ENCODE measurements at places on chromosomes 7 and 10. TPM values are rescaled to one million over a fixed set of nuclear protein-coding genes. Genes with fewer than 3 reads are reported as not detected.

GBX1 gene
- total RNA-seq: not detected

GPC2 gene
- total RNA-seq: 3.9 TPM

HOXA7 gene
- total RNA-seq: not detected

- H3K36me3 ChIP-seq: no peaks in the 10 kb centered on the region
- no peak overlapping the region for H3K4me3 ChIP-seq
- H3K27ac ChIP-seq: no peak overlapping the region
- H3K27me3 ChIP-seq: no peaks in the 10 kb centered on the region
- no peaks in the 10 kb centered on the region for H3K4me1 ChIP-seq
Measured at GRCh38 chr7:125695626-125696025, 766.0 kb upstream of the POT1 start.

DNA sequence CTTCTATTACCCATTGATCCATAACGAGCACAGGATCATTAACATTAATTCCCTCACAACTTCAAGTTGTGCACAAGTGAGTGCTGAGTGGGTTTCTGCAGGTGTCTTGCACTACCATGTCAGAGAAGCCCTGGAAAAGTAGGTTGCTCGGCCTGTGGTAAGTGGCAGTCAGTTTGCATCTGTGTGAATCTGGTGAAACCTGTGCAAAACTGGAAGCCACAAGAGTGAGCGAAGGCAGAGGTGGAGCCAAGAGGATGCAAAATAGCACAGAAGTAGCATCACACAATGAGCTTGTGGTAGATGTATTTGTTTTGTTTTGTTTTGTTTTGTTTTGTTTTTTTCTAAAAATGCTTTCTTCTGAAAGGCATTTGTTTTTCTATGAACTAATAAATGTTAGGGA lies 181.5 kb downstream of the THSD7A start:
- no peak overlapping the region for H3K4me3 ChIP-seq
- no peak overlapping the region for H3K27ac ChIP-seq
- no peaks in the 10 kb centered on the region for H3K36me3 ChIP-seq
- no peaks in the 10 kb centered on the region for H3K27me3 ChIP-seq

DNA sequence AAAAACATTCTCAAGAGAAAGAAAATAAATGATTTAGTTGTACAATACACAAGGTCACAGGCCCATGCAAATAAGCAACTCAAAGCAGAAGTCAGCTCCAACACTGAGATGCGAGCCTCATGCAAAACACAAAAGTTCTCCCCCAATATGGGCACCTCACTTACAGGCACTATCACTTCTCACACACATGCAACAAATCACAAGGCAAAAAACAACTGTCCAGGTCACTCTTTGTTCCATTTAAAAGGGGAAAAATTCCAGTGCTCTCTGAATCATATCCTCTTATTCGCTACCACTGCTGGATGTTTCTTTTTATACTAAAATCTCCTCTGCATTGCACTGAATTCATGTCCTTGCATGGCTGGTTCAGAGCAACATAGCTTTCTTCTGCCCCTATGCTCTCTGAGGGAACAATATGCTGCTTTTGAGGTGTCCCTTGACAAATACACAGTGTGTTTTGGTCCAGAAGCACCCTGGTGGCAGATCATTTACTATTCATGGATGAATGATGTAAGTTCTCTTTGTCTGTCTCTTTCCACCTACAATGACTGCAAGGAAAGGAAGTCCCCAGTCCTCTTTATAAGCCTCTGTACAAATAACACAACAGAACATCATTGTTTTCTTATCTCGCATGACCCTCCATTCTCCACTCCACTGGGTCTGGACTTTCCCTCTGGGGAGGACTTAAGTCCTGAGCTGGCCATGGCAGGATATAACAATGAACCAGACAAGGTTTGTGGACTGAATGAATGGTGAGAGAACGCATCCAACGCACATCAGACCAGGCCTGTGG lies 85.4 kb upstream of the GSDME start:
- H3K4me3 ChIP-seq: no peak overlapping the region
- peaks cover 25% of the 10 kb centered on the region for H3K4me1 ChIP-seq
- no peaks in the 10 kb centered on the region for H3K27me3 ChIP-seq
- peaks cover 44% of the 10 kb centered on the region for H3K36me3 ChIP-seq

DNA sequence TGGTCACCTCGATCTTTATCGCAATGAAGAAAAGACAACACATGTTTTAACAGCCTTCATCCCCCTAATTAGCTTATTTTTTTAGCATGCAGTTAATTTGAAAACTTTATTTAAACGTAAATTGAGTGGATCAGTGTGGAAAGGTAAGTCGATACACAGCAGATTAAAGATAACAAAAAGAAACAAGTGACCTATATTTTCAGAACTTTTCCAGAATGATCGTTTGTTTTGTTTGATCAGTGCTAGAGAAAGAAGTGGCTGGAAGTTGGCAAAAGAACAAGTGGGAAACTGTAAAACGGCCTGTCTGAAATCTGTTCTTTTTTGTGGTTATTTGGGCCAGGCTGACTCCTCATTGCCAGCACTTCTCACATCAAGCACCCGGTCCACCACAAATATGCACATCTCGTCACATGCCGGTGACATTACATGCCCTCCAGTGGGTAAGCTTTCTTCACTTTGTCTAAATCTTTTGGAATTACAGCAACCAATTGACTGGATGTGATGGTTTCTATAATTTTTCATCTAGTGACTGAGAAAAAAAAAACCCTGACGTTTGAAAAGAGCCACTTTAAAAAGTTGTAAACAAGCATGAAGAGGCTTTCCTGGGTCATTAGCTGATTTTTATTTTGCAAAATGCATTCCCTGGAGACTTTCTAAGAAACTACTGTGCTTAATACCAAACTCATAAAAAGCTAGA lies 33.2 kb downstream of the C7orf33 start:
- H3K4me1 ChIP-seq: peaks cover 36% of the 10 kb centered on the region
- no peaks in the 10 kb centered on the region for H3K36me3 ChIP-seq
- DNase-seq: no peak
- peaks cover 3% of the 10 kb centered on the region for H3K27me3 ChIP-seq

DNA sequence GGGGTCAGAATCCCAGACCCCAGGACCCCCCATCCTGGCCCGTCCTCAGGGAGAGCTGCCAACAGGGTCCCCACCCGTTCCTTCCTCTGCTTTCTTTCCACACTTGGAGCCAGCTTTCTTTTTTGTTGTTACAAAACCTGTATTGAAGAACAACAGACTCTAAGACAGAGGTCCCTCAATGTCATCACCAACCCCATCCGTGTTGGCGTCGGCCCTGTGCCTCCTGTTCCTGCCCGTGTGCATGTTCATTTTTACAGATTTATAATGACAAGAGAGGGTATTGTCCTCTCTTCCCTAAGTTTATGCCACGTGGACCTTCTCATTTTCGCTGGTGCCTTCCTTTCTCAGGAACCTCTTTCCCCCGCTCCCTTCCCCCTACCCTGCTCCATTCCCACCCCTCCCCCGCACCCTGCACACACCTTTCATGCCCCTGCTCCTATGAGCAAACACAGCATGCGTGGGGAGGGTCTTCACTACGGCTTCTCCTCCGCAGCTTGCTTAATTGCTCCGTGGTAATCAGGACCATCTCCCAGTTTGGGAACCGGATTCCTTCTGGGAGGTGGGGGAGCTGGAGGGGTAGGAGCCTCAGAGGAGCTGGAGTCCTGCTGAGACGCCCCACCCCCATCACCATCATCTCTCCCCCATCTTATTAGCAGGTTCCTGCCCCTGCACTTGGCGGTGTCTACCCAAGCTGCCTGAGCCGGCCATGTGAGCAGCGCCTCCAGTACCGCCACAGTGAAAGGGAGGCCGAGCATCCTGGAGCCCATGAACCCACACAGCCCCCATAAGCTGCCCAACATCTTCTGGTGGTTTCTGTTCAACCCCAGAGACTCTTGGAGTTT lies 88.0 kb upstream of the INSIG1 start:
- H3K4me1 ChIP-seq: peaks cover 28% of the 10 kb centered on the region
- DNase-seq: no peak
- no peak overlapping the region for H3K4me3 ChIP-seq

GRCh38 chr7:95473276-95473985 lies 12.3 kb upstream of the ASB4 start:
- H3K4me3 ChIP-seq: no peak overlapping the region
- peaks cover 5% of the 10 kb centered on the region for H3K27me3 ChIP-seq
- H3K4me1 ChIP-seq: peaks cover 15% of the 10 kb centered on the region

- H3K36me3 ChIP-seq: peaks cover 2% of the 10 kb centered on the region
- H3K27ac ChIP-seq: peak overlapping the region; percentile 73
- H3K4me1 ChIP-seq: peaks cover 33% of the 10 kb centered on the region
- no peaks in the 10 kb centered on the region for H3K27me3 ChIP-seq
Measured at GRCh38 chr10:24901686-24902399, 50.6 kb downstream of the PRTFDC1 start.

- peaks cover 2% of the 10 kb centered on the region for H3K27me3 ChIP-seq
- no peaks in the 10 kb centered on the region for H3K4me1 ChIP-seq
- no peak overlapping the region for H3K4me3 ChIP-seq
- H3K27ac ChIP-seq: no peak overlapping the region
Measured at GRCh38 chr7:155850766-155851678, 38.8 kb upstream of the SHH start.

GRCh38 chr7:80916770-80917741 lies 1.8 kb downstream of the SEMA3C start:
- peaks cover 7% of the 10 kb centered on the region for H3K4me1 ChIP-seq
- H3K27ac ChIP-seq: no peak overlapping the region
- DNase-seq: no peak
- H3K4me3 ChIP-seq: no peak overlapping the region

GRCh38 chr7:111942450-111943081 lies 263.6 kb downstream of the DOCK4 start:
- no peaks in the 10 kb centered on the region for H3K27me3 ChIP-seq
- H3K4me1 ChIP-seq: no peaks in the 10 kb centered on the region
- H3K27ac ChIP-seq: no peak overlapping the region
- no peaks in the 10 kb centered on the region for H3K36me3 ChIP-seq
- H3K4me3 ChIP-seq: no peak overlapping the region

- H3K4me3 ChIP-seq: no peak overlapping the region
- no peak for DNase-seq
- H3K4me1 ChIP-seq: no peaks in the 10 kb centered on the region
Measured at GRCh38 chr10:17154116-17154515, 24.5 kb upstream of the CUBN start.

- no peaks in the 10 kb centered on the region for H3K27me3 ChIP-seq
- peak overlapping the region; percentile 61 for H3K27ac ChIP-seq
- H3K4me1 ChIP-seq: peaks cover 44% of the 10 kb centered on the region
- DNase-seq: no peak
- peaks cover 48% of the 10 kb centered on the region for H3K36me3 ChIP-seq
Measured at GRCh38 chr7:137882806-137883205, 36.0 kb upstream of the DGKI start.
